GM23248 (cell line): ENCODE measurements at places on chromosomes 7 and 10.

DNA sequence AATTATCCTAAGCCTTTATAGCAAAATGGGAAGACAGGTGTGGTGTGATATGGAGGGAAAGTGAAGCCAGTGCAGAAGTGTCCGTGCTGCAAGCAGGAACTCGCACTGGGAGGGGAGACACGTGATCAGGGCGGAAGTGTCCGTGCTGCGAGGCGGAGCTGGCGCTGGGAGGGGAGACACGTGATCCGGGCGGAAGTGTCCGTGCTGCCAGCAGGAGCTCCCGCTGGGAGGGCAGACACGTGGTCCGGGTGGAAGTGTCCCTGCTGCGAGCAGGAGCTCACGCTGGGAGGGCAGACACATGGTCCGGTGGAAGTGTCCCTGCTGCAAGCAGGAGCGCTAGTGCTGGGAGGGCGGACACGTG, 40.5 kb upstream of the PRKAR1B start:
- DNase-seq: no peak

GRCh38 chr7:155377071-155377837, 79.6 kb downstream of the INSIG1 start:
- DNase-seq: no peak

DNA sequence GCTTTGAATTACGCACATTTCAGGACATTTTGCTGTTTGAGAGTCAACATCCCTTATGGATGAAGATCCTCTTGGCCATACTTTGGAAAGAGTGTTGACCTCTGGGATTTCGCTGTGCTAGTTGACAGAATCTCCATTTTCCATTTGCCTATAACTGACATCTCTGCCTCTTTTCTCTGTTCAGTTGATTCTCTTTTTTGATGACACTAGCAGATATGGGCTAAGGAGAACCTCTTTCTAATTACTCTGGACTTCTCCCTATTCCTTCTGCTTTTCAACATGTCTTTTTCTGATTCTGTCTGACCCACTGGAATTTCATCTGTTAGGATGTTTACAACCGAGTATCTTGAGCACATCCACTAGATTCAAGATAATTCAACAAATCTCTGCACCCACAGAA, 311.5 kb downstream of the CAMK1D start:
- DNase-seq: no peak

DNA sequence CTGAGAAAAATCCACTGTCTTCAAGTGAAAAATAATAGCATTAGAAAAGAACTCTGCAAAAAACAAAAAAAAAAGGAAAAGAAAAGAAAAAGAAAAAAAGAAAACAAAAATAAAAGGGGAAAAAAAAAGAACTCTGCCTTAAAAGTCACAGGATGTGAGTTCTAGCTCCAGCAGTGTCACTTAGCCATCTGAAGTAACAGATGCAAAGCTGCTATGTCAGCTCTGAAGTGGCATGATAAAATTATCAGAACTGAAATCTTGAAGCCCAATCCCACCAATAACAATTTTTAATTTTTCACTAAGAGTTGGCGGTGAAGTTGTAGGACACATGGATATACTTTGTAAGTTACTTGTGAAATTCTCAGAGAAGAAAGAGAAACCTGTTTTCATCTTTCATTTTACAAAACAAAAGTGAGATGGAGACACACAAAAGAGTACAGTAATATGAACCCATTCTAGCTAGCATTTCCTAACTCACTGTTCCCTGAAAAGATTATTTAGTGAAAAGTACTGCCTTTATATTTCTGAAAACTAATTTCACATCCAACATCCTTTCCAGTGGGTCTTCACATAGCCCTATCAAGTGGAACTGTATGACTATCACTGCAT, 103.5 kb downstream of the ELAPOR2 start:
- no peak for DNase-seq

DNA sequence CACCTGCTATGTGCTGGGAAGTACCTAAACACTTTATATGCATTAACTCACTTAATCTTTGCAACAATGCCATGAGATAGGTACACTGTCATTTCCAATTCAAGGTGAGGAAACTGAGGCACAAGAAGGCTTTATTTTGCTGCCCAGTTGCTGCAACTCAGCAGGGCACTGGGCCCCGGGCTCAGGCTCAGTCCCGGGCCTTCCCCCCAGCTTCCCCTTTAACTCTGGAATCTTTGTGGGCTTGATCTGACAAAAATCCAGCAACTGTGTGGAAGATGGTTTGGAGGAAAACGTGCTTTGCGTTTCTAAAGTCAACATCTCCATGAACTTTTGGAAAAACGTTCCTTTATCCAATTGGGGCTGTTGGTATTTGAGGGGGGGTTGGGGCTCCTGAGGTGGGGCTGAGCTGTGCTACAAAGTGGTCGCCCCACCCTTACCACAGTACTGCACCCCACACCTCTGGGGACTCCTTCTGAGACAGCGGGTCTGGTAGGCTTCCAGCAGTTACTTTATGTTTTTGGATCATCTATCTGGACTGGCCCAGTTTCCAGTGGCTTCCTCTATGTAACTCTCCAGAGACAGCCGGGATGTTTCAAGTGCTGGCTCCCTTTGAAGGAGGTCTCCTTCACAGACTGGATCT, 40.5 kb upstream of the CAMK1D start:
- no peak for DNase-seq

DNA sequence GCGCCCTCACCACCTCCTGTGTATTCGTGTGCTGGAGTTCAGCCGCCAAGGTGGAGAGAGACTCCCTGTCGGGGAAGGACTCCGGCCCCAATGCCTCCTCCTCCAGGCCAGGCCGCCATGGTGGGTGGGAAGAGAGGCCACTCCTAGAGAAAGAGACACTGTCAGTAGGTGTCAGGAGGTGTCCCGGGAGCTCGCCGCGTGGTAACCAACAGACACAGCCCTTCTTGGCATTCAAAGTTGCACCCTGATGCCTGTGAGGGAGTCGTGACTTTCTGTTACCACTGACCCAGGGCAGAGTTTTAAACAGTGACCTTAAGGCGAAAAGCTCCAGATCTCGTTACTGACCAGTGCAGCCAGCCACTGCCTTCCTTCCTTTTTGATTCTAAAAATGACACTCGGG, 155.2 kb downstream of the CUX1 start:
- no peak for DNase-seq
